ACHN (cell line): ENCODE measurements at places on chromosomes 7 and 10.

DNA sequence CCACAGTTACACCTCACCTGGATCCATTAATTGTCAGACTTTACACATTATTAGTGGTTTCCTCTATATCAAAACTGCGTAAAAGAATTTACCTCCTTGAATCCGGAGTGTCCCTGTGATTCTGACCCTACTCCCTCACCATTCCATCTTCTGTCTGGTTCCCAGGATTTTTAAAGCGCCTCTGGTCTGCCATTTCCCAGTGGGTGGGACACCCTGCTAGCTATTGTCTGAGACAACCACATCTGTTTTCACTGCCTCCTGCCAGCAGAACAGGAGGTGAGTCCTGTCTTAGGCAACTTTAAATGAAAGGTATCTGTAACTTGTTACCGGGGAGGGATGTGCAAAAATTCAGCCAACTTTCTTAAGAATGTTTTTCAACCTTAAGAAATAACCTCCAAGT lies 2.3 kb downstream of the MACROH2A2 start:
- no peak for DNase-seq

DNA sequence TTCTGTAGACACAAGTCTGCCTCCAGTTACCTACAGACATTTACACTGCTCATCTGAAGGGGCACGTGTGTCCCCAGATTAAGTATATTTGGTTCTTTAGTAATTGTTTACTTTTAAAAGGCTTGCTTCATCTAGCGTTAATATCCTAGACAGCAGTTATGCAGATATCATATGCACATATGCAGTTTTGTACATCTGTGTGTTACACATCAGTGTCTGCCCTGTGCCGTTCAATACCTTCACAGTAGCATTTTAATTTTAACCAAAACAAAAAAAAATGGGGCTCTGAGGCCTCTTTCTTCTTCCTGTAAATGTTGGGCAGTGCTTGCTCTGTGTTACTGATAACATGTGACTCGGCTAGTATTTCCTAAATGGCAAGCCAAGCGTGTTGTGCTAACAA lies 331.4 kb upstream of the MGMT start:
- DNase-seq = no peak

- no peak for DNase-seq
Measured at GRCh38 chr7:13551503-13551902, 438.0 kb downstream of the ETV1 start.

DNA sequence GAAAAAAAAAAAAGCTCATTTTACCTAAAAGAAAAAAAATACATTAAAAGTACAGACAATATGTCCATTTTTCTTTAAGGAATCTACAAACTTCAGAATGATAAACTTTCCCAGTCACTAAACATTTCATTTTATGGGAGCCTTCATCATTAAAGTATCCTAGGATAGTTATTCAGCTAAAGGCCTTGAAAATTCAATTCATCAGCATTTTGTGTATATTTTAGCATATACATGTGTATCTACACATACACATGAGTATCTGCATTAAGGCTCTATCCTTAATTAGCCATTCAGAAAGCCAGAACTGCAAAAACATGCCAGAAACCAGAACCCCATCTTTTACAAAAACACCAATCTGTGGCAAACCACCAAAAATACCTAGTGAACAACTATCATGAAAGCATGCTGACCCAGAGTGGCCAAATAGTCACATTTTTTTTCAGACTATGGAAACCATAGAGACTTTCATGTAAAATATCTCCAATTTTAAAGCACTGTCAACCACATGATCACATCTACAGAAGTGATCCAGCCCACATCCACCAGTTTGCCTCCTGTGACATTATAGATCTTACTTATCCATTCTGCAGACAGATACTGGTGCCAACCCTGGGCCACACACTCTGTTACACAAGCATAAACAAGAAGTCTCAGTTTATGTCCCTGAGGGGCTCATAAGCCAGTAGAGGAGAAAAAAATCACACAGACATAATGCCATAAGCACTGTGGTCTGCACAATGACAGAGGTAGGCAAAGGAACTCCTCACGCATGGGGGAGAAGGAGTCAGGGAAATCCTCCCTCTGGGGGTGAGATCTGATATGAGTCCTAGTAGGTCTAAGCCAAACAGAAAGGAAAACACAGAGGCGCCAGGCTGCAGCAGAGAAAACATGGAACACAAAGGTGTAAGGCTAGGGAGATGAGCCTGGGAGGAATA lies 79.2 kb downstream of the SRPK2 start:
- no peak for DNase-seq
